ENCODE measurements at places on chromosomes 16 and 17. TPM values are rescaled to one million over a fixed set of nuclear protein-coding genes. Genes with fewer than 3 reads are reported as not detected.

DNA sequence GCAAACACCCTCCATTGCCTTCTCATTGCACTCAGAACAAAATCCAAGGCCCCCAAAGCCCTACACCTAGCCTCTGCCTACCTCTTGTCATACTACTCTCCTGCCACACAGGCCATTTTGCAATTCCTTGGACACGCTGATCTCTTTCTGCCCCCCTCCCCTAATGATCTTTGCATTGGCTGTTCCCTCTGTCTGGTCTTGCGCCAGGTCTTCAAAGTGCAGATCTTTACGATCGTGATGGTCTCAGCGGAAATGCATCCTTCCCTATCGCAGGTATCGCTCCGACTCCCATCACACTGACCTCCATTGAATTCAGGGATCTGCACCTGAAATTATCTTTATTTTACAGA lies 777 bp upstream of the MOSMO start:
- H3K36me3 ChIP-seq: no peaks in the 10 kb centered on the region
- DNase-seq: no peak
- H3K4me3 ChIP-seq: peak overlapping the region; percentile 86
- H3K27me3 ChIP-seq: no peaks in the 10 kb centered on the region

Gene HEATR9
- 0.38 TPM for total RNA-seq

DNA sequence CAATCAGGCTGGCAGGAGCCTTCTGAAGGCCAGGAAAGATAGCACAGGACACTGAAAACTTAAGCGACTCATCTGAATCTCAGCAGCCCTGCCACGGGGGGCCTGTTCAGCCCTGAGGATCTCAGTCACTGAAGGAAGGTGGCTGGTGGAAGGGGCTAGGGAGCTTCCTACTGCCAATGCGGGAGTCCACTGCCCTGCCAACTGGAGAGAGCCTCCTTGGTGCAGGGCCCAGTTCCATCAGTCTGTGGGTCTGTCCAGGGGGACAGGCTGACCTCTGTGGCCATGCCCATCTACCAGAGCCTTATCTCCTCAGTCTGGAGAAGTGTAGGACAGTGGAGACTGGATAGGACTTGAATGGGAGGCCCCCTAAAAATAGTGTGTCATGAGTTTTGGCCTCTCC lies 1851.6 kb downstream of the TP53TG3F start:
- no peaks in the 10 kb centered on the region for H3K36me3 ChIP-seq
- no peak overlapping the region for H3K27ac ChIP-seq
- H3K4me1 ChIP-seq: no peaks in the 10 kb centered on the region
- no peaks in the 10 kb centered on the region for H3K27me3 ChIP-seq
- no peak overlapping the region for H3K4me3 ChIP-seq

DNA sequence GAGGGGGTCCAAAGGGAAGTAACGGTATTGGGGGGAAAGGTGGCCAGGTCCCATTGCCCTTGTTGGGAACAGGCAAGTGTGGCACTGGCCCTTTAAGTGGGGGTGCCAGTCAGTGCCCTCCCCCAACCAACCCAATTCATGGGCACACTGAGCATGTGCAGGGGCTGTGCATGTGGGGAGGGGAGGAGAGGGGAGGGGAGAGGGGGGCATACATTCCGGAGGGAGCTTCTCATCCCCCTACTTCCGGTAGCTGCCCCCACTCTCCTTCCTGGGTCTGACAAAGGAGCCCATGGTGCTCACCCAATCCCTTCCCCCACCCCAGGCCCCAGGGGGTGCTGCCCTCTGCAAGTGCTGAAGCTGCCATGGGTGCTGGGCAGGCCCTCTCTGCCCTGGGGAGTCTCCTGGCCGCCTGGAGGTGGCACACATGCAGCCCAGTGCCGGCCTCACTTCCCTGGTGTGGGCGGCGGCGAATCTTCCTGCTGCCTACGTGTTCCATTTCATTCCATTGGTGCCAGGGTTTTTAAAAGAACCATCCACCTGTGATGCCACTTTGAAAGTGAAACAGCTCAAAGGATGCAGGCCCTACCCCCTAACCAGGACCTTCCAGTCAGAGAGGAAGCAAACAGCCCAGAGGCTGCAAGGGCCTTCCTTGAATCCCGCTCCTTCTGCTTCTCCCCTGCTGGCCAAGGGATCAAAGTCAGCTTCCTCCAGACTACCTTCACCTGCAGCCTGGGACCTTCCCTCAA lies 11.0 kb downstream of the HEXIM2 start:
- H3K27me3 ChIP-seq: no peaks in the 10 kb centered on the region
- H3K4me1 ChIP-seq: peaks cover 25% of the 10 kb centered on the region
- H3K27ac ChIP-seq: peak overlapping the region; percentile 89
- peak overlapping the region; percentile 68 for H3K4me3 ChIP-seq
- DNase-seq: peak; percentile 77

Gene RASL10B
- total RNA-seq: 1.9 TPM

DNA sequence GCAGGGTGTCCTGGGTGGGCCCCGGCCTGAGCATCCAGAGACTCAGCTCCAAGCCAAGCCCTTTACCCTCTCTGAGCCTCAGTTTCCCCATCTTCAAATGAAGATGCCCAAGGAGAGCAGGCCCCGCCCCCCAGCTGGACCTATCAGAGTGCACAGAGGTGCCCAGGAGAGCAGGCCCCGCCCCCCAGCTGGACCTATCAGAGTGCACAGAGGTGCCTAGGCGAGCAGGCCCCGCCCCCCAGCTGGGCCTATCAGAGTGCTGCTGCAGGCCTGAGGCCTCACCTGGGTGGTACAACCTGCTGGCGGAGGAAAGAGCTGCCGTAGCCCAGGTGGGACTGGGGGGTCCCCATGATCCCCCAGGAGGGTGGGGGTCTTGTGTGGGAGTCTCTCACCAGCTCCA lies 3.4 kb upstream of the SSTR5 start:
- H3K4me3 ChIP-seq: no peak overlapping the region
- DNase-seq: peak; percentile 27
- no peaks in the 10 kb centered on the region for H3K4me1 ChIP-seq

GRCh38 chr16:67883872-67884261 lies 818 bp upstream of the NRN1L start:
- no peaks in the 10 kb centered on the region for H3K27me3 ChIP-seq
- H3K27ac ChIP-seq: no peak overlapping the region
- H3K36me3 ChIP-seq: peaks cover 17% of the 10 kb centered on the region
- peak; percentile 83 for DNase-seq
- no peak overlapping the region for H3K4me3 ChIP-seq
- H3K4me1 ChIP-seq: no peaks in the 10 kb centered on the region

DNA sequence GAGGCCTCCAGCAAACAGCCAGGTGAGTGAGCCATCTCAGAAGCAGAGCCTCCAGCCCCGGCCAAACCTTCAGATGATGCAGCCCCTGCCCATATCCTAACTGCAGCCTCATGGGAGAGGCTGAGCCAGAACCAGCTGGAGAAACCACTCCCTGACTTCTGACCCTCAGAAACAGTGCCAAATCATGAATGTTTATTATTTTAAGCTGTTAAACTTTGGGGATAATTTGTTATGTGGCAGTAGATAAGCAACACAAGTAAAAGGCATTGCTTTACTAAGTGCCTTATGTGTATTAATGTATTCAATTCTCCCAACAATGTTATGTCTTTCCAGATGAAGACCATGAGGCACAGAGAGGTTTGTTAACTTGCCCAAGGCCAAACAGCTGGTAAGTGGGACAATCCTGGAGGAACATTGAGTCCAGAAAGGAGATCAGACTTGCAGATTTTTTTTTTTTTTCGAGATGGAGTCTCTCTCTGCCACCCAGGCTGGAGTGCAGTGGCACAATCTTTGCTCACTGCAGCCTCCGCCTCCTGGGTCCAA lies 59.6 kb downstream of the SOCS1 start:
- H3K4me3 ChIP-seq: no peak overlapping the region
- DNase-seq: no peak
- no peaks in the 10 kb centered on the region for H3K27me3 ChIP-seq
- H3K36me3 ChIP-seq: no peaks in the 10 kb centered on the region
- peaks cover 15% of the 10 kb centered on the region for H3K4me1 ChIP-seq

Gene TMEM92
- total RNA-seq: not detected

GRCh38 chr17:17024778-17025300 lies 17.4 kb upstream of the MPRIP start:
- no peak overlapping the region for H3K27ac ChIP-seq
- H3K36me3 ChIP-seq: no peaks in the 10 kb centered on the region
- H3K27me3 ChIP-seq: no peaks in the 10 kb centered on the region
- DNase-seq: no peak
- H3K4me1 ChIP-seq: no peaks in the 10 kb centered on the region

Gene ESRP2
- 0.65 TPM for total RNA-seq

Gene TEKT3
- total RNA-seq: not detected

Gene FKBP10
- 0.74 TPM for total RNA-seq

GRCh38 chr17:4448197-4448980 lies 14.6 kb downstream of the SPNS3 start:
- no peak overlapping the region for H3K27ac ChIP-seq
- no peak overlapping the region for H3K4me3 ChIP-seq
- H3K36me3 ChIP-seq: no peaks in the 10 kb centered on the region
- H3K4me1 ChIP-seq: no peaks in the 10 kb centered on the region

Gene TMEM170A
- 27.1 TPM for total RNA-seq

Gene TMEM235
- total RNA-seq: not detected

DNA sequence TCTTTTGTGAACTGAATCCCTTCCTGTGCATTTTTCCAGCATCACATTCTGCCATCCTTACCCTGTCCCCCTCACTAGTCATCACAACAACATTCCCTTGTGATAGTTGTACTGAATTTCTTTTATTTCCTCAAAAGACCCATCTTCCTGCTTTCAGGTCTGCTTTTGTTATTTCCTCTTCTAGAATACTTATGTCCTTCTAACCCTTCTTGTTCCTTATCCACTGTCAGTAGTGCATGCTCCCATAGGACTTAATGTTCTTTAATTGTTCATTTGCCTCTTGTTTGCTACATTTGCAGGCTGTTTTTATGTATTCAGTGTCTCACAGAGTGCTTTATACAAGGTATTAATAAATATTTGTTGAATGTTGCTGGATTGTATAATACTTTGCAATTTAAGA lies 73.0 kb downstream of the BCAS3 start:
- H3K27ac ChIP-seq: no peak overlapping the region
- no peaks in the 10 kb centered on the region for H3K4me1 ChIP-seq
- no peak overlapping the region for H3K4me3 ChIP-seq

DNA sequence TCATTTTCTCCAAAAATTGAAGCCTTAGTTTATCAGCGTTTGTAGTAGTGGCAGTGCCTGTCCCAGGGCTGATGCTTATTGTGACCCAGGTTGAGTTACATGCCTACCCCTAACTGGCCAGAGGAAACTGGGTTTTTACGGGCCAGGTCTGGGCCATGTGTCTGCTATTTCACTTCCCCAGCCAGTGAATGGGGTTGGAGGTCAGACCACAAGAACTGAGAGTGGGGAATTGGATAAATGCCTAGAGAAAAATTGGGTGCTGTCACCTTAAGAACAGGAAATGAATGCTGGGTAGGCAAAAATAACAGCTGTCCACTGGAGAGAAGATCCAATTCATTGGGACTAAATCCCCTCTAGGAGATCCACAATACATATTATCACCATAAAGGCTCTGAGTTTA lies 5.2 kb downstream of the ADPRM start:
- H3K27me3 ChIP-seq: no peaks in the 10 kb centered on the region
- H3K4me1 ChIP-seq: peaks cover 60% of the 10 kb centered on the region
- no peak for DNase-seq
- peak overlapping the region; percentile 5 for H3K4me3 ChIP-seq
- H3K36me3 ChIP-seq: peaks cover 42% of the 10 kb centered on the region
- H3K27ac ChIP-seq: peak overlapping the region; percentile 66

Gene TRAF7
- 74.8 TPM for total RNA-seq

Gene CDK12
- total RNA-seq: 61.9 TPM

GRCh38 chr16:69321080-69321479 lies 9.3 kb downstream of the PDF start:
- DNase-seq: no peak
- peaks cover 40% of the 10 kb centered on the region for H3K36me3 ChIP-seq
- H3K27ac ChIP-seq: no peak overlapping the region

DNA sequence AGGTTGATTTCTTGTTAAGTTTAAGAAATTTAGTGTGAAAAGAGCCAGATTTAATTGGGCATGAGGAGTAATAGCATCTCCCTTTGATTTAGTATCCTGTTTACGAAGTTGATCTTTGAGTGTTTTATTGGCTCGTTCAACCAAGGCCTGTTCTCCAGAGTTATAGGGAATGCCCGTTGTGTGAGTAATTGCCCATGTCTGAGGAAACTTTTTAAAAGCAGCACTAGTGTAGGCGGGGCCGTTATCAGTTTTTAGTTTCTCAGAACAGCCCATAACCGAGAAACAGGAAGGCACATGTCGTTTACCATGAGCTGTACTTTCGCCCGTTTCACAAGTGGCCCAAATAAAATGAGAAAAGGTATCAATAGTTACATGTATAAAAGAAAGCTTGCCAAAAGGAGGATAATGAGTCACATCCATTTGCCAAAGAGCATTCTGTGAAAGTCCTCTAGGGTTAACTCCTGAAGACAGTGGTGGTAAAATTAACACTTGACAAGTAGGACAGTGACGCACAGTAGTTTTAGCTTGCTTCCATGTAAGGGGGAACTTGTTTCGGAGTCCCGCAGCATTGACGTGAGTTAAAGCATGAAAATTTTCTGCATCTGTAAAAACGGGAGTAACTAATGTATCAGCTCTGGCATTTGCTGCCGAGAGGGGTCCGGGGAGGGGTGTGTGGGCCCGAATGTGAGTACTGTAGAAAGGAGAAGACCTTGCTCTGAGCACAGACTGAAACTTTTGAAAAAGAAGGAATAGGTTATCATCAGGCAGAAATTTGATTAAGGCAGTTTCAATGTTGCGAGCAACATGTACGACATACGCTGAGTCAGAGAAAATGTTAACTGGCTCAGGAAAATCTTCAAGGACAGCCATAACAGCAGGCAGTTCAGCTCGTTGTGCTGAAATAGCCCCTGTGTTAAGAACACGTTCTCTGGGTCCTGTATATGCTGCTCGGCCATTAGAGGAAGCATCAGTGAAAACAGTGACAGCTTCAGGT lies 18.5 kb upstream of the KCTD5 start:
- H3K27me3 ChIP-seq: no peaks in the 10 kb centered on the region
- H3K36me3 ChIP-seq: peaks cover 48% of the 10 kb centered on the region
- peak; percentile 85 for DNase-seq
- peak overlapping the region; percentile 95 for H3K27ac ChIP-seq
- peaks cover 49% of the 10 kb centered on the region for H3K4me1 ChIP-seq

- no peak for DNase-seq
- H3K36me3 ChIP-seq: peaks cover 7% of the 10 kb centered on the region
- H3K4me1 ChIP-seq: peaks cover 30% of the 10 kb centered on the region
- H3K4me3 ChIP-seq: peak overlapping the region; percentile 77
- no peaks in the 10 kb centered on the region for H3K27me3 ChIP-seq
- H3K27ac ChIP-seq: peak overlapping the region; percentile 96
Observed at GRCh38 chr17:80832266-80832676, 159.4 kb upstream of the CHMP6 start.

DNA sequence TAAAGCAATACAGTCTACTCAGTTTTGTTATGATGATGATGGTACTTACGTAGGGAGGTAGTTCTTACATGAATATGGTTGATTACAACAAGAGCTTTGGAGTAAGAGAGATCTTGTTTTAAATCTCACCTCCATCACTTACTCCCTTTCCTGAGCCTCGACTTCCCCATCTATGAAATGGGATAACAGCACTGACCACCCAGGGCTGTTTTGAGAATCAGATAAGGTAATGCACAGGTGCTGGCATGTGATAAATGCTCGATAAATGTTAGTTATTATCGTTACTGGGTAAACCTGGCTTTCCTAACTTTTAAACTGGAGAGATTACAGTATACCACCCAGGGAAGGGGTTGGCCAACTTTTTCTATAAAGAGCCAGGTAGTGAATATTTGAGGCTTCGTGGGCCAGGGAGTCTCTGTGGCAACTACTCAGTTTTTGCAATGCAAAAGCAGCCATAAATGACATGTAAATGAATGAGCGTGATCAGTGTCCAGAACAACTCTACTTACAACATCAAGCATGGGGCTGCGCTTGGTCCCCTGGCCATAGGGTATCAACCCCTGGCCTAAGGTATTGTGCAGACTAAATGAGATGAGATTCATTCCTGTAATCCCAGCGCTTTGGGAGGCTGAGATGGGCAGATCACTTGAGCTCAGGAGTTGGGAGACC lies 73.7 kb downstream of the BMERB1 start:
- no peak overlapping the region for H3K27ac ChIP-seq
- H3K4me1 ChIP-seq: peaks cover 12% of the 10 kb centered on the region
- H3K27me3 ChIP-seq: peaks cover 4% of the 10 kb centered on the region
- H3K4me3 ChIP-seq: no peak overlapping the region

Measured in activated CD8-positive, alpha-beta T cell treated with anti-CD3 and anti-CD28 coated beads for 36 hours (primary cell).